SK-N-SH (cell line): ENCODE measurements at places on chromosomes 5 and 9. TPM values are rescaled to one million over a fixed set of nuclear protein-coding genes. Genes with fewer than 3 reads are reported as not detected.

DNA sequence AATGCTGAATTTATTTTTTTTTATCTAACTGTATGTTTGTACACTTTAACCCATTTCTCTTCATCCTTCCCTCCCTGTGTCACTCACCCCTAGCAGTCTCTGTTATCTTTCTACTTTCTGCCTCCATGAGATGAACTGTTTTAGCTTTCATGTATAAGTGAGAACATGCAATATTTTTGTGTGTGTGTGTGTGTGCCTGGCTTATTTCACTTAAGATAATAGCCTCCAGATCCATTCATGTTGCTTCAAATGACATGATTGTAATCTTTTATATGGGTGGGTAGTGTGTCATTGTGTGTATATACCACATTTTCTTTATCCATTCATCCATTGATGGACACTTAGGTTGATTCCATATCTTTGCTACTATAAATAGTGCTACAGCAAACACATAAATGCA lies 1023.9 kb downstream of the TLE1 start:
- no peaks in the 10 kb centered on the region for H3K36me3 ChIP-seq
- no peak for DNase-seq
- H3K4me3 ChIP-seq: no peak overlapping the region
- H3K27me3 ChIP-seq: no peaks in the 10 kb centered on the region
- no peaks in the 10 kb centered on the region for H3K4me1 ChIP-seq

DNA sequence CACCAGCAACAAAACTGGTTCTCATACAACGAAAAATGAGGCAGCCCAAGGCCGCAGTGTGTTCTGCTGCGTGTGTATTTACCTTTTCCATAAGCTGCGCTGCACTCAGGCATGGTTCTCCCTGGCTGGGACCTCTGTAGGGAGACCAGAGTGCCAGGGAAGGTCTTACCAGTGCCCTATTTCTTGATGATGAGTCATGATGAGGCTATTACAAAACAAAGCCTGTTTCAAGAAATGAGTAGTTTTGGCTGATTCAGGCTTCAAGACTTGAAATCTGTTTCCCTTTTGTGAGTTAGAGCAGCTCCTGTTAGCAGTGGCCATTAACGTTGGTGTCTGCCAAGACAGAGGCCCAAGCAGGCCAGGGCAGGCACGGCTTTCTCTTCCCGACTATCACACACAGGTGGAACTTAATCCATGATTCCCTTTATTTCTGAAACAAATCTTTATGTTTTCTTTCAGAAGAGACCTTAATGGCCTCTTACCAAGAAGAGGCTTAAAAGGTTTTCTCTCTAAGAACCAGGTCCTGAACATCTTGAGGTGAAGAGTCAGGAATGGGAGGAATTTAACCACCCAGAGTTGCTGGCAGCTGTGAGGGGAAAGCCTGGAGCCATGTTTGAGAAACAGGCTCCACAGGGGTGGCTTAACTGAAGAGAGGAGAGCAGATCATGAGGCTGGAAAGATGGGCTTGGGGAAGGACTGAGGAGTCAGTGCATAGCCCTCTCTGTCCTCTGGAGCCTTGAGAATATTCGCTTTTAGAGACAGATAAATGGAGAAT lies 41.4 kb upstream of the TIFAB start:
- peaks cover 14% of the 10 kb centered on the region for H3K4me1 ChIP-seq
- no peak for DNase-seq
- H3K4me3 ChIP-seq: no peak overlapping the region
- H3K27me3 ChIP-seq: no peaks in the 10 kb centered on the region
- H3K36me3 ChIP-seq: no peaks in the 10 kb centered on the region
- H3K27ac ChIP-seq: no peak overlapping the region

DNA sequence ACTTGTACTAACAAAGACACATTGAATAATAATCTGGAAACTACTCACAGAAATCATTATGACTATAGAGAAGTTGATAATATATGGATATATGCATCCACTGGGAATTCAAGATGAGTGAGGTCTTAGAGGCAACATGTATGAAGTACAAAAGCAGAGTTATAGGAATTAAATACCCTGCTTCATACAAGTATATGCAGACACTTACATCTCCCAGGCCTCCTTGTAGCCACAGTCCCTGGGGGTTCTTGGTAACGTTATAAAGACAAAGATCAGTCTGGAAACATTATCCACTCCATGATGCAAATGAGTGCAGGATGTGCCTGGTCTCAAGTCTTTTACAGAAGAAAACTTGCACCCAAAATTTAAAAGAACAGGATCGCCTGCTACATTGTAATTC lies 92.4 kb upstream of the ANXA1 start:
- H3K4me3 ChIP-seq: no peak overlapping the region
- no peak for DNase-seq
- no peaks in the 10 kb centered on the region for H3K4me1 ChIP-seq
- peaks cover 33% of the 10 kb centered on the region; the same call in 1 of the 2 replicates for H3K27me3 ChIP-seq
- H3K36me3 ChIP-seq: no peaks in the 10 kb centered on the region

- DNase-seq: peak; percentile 42
- no peaks in the 10 kb centered on the region for H3K36me3 ChIP-seq
- H3K27ac ChIP-seq: no peak overlapping the region
- H3K4me1 ChIP-seq: peaks cover 11% of the 10 kb centered on the region
Observed at GRCh38 chr5:137220523-137220927, 278.6 kb downstream of the SPOCK1 start.

GRCh38 chr9:114452219-114453165 lies 52.8 kb downstream of the WHRN start:
- H3K36me3 ChIP-seq: no peaks in the 10 kb centered on the region
- no peak for DNase-seq
- no peak overlapping the region for H3K27ac ChIP-seq

DNA sequence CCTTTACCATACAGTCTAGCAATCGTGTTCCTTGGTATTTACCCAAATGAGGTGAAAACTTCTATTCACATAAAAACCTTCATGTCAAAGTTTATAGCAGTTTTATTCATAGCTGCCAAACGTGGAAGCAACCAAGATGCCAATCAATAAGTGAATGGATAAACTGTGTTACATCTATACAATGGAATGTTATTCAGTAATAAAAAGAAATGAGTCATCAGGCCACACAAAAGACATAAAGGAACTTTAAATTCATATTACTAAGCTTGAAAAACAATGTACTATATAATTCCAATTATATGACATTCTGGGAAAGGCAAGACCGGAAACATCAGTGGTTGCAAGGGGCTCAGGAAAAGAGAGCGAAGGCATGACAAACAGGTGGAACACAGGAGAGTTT lies 679.9 kb downstream of the ISL1 start:
- H3K4me1 ChIP-seq: no peaks in the 10 kb centered on the region
- DNase-seq: no peak
- no peak overlapping the region for H3K4me3 ChIP-seq

CER1 gene
- not detected in 2 replicates for polyA plus RNA-seq

RNF183 gene
- not detected in 2 replicates for polyA plus RNA-seq

DNA sequence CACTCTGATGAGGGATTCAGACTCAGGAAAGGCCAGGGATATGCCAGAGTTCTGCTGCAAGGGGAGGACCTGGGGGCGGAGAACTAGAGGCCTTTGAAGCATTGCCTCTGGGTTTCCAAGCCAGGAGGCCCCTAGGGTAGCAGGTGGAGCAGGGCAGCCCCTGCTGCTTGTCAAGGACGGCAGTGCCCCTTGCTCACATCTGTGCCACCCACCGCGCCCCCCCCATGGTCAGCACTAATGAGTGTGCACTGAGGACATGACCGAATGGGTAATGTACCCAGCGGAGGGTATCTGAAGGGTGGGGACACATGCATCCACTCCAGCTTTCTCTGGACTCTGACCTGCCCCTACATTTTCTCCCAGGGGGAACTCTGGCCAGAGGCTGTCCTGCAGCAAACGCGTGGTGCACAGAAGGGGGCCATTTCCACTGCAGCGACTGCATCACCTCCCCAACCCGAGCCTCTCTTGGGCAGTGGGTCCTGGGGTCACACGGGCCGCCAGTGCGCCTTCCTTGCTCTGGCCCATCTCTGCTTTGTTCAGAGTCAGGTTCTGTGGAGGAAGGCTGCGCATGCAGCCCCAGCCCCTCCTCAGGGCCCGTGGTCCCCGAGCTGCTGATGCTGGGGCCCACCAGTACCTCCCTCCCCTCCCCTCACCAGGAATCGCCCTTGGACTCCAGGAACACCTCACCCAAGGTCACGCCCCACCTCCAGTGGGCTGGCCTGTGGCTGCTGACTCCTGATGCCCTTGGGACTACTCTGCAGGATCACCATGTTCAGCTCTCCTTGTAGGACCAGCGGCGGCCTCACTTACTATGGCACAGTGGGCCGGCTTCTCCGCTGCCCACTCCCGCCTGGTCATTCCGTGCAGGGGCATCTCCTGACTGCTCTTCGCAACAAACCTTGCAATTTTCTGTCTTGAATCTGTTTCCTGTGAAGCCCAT lies 31.2 kb downstream of the STC2 start:
- no peak for DNase-seq
- H3K27me3 ChIP-seq: no peaks in the 10 kb centered on the region
- H3K27ac ChIP-seq: no peak overlapping the region
- H3K36me3 ChIP-seq: no peaks in the 10 kb centered on the region
- H3K4me3 ChIP-seq: no peak overlapping the region

ADAMTS16 gene
- polyA plus RNA-seq: not detected in 2 replicates

- no peaks in the 10 kb centered on the region for H3K4me1 ChIP-seq
- H3K27ac ChIP-seq: no peak overlapping the region
- H3K36me3 ChIP-seq: no peaks in the 10 kb centered on the region
- DNase-seq: no peak
- no peak overlapping the region for H3K4me3 ChIP-seq
Observed at GRCh38 chr5:178090856-178091255, 22.5 kb upstream of the N4BP3 start.

- H3K36me3 ChIP-seq: no peaks in the 10 kb centered on the region
- no peak overlapping the region for H3K4me3 ChIP-seq
- H3K4me1 ChIP-seq: no peaks in the 10 kb centered on the region
- H3K27ac ChIP-seq: no peak overlapping the region
- H3K27me3 ChIP-seq: no peaks in the 10 kb centered on the region
- DNase-seq: no peak
Observed at GRCh38 chr9:98797491-98797890, 1.1 kb upstream of the ANKS6 start.

DNA sequence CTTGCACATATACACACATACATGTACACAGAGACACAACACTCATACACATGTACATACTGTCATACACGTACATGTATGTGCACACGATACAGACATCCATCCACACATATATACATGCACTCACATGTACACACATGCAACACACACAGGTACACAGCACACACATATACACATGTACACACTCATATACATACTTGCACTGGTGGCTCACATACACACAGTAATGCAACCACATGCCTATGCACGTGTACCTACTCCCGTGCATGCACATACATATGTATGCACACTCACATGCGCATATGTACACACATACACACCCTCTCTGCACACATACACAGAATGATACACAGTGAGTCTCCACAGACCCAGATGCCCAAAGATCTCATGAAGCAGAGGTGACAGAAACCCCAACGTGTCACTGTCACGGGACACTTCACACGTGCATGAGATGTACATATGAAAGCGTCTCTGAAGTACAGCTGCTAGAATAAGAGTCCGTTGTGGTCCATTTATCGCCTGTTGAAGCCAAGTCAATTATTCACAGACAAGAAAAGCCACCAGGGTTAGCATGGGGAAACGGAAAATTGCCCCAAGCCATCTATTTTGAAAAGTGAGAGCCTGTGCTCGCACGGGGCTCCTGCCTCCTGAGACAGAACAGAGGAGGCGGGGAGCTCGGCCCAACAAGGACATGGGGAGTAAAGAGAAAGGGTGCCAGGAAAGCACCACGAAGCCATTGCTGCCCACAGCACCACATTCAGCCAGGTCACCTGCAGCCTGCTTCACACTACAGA lies 24.9 kb downstream of the LPCAT1 start:
- no peak for DNase-seq
- peaks cover 3% of the 10 kb centered on the region; the same call in 1 of the 2 replicates for H3K4me1 ChIP-seq
- no peak overlapping the region for H3K27ac ChIP-seq
- no peak overlapping the region for H3K4me3 ChIP-seq

DNA sequence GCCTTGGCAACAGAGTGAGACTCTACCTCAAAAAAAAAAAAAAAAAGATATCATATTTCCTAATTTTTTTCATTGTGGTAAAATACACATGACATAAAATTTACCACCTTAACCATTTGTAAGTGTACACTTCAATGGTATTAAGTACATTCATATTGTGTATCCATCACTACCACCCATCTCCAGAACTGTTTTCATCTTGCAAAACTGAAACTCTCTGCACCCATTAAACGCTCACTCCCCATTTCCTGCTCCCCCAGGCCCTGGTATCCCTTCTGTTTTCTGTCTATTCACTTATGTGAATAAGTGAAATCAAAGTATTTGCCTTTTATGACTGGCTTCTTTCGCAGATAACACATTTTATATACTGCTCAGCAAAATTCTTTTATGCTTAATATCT lies 12.8 kb downstream of the LRRC8A start:
- H3K27ac ChIP-seq: no peak overlapping the region
- no peak overlapping the region for H3K4me3 ChIP-seq
- no peak for DNase-seq

DNA sequence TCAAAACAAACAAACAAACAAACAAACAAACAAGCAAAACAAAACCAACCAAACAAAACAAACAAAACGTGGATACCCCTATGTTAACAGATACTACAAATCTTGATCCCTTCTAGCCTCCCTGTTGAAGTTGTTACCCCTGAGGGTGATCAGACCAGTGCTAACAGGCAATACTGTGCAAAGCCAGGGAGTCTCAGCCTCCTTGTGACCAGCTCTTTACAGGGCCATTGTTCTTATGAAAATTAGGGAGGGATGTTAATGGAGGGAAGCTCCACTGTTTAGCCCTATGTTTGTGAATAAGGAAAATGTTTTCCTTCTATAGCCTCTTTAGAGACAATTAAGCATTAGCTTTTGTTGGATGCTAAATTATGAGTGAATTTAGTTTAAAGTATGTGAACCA lies 1072.1 kb upstream of the WWC1 start:
- no peak overlapping the region for H3K27ac ChIP-seq
- no peak overlapping the region for H3K4me3 ChIP-seq
- no peaks in the 10 kb centered on the region for H3K27me3 ChIP-seq
- no peak for DNase-seq

DNA sequence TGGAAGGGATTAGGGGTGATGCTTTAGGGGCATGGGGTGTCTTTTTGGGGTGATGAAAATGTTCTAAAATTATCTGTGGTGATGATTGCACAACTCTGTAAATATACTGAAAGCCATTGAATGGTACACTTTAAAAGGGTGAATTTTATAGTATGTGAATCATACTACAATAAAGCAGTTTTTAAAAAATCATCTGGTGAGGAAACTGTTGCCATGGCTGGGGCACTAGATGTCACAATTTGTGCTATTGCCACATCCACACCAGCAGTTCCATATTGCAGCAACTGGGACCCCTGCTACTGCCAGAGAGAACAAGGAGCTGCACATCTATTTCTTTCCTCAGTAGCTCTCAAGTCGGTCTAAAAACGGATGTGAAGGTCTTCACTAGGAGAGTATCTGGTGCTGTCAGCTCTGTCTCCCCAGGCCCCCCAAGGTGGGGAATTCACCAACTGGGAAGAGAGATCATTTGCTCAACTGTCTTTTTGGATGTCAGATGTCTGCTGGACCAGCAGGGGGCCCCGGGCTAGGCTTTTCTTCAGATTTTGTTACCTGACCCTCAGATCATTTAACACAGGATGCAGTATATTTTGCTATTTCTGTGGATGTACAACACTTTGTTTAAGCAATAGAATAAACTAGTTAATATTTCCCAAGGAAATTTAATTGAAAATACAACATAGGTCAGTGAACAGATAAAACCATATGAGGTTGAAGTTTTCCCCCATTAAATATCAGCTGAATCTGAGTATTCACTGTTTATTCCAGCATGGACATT lies 13.2 kb downstream of the CMYA5 start:
- H3K4me1 ChIP-seq: no peaks in the 10 kb centered on the region
- H3K27me3 ChIP-seq: no peaks in the 10 kb centered on the region
- H3K4me3 ChIP-seq: no peak overlapping the region
- peak; percentile 62 for DNase-seq
- no peak overlapping the region for H3K27ac ChIP-seq
